ENCODE measurements at places on chromosomes 16 and 17.

GRCh38 chr16:15464401-15465186 is 30.2 kb downstream of the BMERB1 start:
- DNase-seq, result no peak

DNA sequence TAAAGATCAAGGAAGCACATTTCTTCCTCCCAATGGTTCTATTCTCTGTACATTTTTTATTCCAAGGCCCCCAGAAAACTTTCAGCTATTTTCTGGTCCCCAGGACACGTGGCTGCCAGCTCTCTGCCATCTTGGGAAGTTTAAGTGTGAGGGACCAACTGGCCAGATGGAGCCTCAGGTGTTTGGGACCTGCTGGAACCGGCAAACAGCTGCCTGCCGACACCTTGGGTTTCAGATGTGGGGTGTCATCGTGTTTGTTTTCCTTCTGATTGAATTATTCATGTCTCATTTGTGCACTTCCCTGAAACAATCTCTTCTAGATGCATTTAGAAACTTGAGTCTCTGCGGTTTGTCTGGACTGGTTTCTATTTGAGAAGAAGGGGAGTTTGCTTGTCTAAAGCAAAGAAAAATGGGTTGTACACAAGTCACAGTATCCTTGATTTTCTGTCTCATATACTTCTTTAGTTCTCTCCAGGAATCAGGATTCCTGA is 386.5 kb downstream of the SLC39A11 start:
- no peak for DNase-seq

- no peak for DNase-seq
Observed at GRCh38 chr16:15708096-15708495, 58.1 kb downstream of the NDE1 start.

DNA sequence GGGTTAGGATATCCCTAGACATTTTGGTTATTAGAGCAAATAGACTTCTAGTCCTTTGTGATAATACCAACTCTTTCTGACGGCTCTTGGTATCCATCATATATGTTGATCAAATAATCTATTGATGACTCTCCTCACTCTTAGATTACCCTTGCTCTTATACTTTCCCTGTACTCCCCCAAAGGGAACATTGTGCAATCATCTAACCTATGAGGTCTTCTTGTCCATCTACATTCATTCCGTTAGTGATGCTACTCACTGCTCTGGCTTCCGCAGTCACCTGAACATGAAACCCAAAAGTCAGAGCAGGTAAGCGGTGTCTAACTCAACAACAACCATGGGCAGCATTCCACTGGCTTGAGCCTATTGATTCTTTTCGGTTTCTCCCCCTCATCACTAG is 223.7 kb upstream of the SALL1 start:
- DNase-seq, result no peak

GRCh38 chr16:68528233-68528632 is 10.9 kb upstream of the ZFP90 start:
- no peak for DNase-seq

- no peak for DNase-seq
Observed at GRCh38 chr17:70365091-70365583, 195.8 kb downstream of the KCNJ2 start.

GRCh38 chr16:22879466-22879865 is 65.5 kb downstream of the HS3ST2 start:
- no peak for DNase-seq

DNA sequence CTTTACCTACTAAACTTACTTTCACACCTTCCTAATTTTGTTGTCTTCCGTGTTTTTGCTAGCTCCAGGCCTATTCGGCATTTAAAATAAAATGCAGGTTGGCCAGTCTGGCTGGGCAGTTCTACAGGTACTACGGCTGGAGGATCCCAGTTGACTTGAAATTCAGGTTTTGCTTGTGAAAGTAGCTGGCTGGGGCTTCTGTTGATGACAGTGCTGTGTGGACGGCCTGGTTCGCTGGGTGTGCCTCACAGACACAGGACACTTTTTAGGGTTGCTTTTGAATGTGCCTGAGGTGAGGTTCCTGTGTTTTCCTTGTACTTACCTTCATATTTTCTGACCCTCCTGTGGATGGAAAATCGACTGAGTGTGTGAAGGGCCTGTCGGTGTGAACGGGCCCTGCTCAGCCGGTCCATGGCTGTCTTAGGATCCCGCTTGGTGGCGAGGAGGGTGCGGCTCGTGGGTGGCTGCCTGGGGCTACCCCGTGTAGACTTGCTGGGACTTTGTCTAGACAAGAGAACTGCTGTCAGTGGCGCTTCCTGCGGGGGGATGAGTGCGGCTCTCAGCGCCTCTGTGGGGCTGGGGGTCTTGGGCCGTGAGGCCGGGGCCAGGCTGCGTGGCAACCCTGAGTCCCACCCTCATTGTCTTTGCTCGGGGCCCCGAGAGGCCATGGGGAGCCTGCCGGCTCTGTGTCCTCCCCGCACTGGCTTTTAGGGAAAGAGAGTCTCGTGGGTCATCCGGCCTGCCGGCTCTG is 18.7 kb upstream of the ZNF750 start:
- no peak for DNase-seq

- no peak for DNase-seq
Observed at GRCh38 chr16:16924613-16925012, 545.7 kb downstream of the NPIPA7 start.

GRCh38 chr17:74373838-74374606 is 6.7 kb downstream of the GPR142 start:
- no peak for DNase-seq

All from NCI-H1048 (cell line).